ENCODE measurements at places on chromosomes 11 and 22.

DNA sequence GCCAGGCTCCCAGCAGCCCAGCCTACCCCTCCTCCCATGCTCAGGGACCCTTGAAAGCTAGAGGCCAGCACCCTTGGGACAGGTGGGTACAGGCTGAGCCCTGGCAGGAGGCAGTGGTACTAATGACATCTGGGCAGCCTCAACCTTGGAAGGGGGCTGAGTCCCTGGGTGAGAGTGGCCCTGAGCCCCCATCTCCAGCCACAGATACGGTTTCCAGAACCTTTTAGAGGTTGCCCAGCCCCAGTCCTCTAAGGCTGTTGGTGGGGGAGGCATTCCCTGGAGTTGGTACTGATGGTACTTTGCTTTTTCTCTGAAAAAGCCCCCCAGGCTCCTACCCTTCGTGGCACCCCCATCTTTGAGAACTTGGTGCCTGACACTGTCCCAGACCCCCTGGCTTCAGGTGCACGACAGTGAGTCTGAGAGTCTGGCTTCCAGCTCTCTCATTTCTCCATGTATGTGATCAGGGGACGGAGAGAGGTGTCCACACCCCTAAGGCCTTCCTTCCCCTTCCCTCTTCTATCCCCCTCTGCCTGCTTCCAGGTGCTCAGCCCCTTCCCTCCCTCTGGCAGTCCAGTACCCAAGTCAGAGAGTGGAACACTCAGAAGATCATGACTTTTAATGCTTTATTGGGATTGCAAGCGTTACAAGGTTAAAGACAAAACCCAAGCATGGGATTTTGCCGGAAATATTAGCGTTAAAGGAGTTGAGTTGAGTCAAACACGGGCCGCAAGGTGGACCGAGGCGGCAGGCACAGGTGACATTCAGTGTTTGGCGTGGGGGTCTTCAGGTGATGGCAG, 10.5 kb downstream of the IGF2 start:
- no peak for DNase-seq

DNA sequence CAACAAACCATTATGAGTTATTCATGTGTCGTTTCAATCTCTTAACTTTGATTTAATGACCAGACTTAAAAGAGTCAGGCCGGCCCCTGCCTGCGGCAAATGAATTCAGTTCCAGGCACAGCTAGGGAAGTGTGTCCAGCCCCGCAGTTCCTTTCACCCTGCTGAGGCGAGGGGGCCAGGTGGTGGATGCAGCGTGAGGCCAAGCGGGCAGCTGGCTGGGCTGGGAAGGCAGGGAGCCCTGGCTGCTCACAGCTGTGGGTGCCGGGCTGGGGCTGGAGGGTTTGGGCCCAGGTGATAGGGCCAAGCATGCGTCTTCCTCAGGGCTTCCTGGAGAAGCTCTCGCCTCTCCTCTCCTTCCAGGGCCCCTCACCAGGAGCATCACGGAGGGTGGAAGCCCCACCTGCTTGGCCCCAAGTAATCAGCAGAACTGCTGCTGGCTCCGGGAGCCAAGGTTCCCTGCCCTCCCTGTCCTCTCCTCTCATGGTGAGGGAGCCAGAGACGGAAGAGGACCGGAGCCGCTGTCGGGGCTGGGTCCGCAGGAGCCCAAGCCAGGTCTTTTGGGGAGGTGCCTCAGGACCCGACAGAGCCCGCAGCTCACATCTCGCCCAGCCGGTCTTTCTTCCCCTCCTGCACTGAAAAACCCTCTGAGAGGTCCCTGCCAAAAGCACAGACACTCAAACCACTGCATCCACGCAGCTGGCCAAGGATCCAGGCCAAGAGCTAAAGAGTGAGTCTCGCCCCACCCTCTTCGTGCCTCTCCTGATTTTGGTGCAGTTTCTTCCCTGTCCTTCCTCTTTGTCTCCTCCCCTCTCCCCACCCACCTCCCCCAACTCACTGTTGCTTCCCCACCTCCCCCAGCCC, 97.0 kb downstream of the ST3GAL4 start:
- DNase-seq, result no peak

GRCh38 chr11:396511-396947, 2.5 kb downstream of the PKP3 start:
- DNase-seq, result no peak

DNA sequence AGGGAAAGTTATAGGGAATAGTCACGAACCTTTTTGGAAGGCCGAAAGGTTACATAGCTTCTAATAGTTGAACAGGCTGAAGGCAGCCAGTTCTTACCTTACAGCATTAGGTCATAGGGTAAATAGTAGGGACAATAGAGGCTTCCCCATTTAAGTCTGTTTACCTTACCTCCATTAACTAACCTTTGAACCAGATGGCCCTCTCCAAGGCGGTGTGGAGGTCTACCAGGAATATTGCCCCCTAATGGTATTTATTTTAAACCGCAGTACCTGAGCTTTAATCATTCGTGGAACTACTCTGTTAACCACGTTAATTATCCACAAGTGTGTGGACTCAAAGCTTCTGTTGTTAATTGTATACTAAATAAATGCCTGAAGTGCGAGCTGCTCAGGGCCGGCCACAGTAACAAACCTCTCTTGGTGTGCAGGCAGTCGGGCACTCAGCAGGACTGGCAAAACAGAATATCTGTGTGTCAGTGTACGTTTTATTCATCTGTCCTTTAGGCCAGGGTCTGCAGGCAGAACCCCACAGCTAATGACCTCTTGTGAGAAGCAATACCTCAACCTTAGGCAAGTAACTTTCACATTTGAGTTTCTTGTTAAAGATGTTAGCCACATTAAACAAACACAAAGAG, 81.7 kb downstream of the PRCP start:
- DNase-seq, result no peak

- no peak for DNase-seq
Measured at GRCh38 chr11:57313071-57313787, 11.5 kb downstream of the TNKS1BP1 start.

DNA sequence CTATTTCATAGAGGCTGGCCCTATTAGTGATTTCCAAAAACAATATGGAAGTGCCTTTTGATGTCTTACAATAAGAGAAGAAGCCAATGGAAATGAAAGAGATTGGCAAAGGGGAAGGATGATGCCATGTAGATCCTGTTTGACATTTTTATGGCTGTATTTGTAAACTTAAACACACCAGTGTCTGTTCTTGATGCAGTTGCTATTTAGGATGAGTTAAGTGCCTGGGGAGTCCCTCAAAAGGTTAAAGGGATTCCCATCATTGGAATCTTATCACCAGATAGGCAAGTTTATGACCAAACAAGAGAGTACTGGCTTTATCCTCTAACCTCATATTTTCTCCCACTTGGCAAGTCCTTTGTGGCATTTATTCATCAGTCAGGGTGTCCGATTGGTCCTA, 91.4 kb downstream of the CD44 start:
- no peak for DNase-seq

- DNase-seq, result peak; percentile 55
Measured at GRCh38 chr22:39148727-39149535, 3.5 kb downstream of the CBX7 start.

DNA sequence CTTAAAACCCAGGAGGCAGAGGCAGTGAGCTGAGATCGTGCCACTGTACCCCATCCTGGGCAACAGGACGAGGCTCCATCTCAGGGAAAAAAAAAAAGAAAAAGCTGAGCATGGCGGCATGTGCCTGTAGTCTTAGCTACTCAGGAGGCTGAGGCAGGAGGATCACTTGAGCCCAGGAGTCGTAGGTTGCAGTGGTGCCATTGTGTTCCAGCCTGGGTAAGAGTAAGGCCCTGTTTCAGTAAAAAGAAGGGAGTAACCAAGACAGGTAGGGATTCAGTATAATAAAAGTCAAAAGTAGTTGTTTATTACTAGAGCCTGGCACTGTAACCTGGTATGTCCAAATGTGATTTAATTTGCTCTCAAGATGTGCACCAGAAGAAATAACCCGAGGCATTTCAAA, 8.1 kb upstream of the RAB30 start:
- DNase-seq, result no peak
